Thymus (tissue), 14 donors: ENCODE measurements at places on chromosomes 4 and X.

DNA sequence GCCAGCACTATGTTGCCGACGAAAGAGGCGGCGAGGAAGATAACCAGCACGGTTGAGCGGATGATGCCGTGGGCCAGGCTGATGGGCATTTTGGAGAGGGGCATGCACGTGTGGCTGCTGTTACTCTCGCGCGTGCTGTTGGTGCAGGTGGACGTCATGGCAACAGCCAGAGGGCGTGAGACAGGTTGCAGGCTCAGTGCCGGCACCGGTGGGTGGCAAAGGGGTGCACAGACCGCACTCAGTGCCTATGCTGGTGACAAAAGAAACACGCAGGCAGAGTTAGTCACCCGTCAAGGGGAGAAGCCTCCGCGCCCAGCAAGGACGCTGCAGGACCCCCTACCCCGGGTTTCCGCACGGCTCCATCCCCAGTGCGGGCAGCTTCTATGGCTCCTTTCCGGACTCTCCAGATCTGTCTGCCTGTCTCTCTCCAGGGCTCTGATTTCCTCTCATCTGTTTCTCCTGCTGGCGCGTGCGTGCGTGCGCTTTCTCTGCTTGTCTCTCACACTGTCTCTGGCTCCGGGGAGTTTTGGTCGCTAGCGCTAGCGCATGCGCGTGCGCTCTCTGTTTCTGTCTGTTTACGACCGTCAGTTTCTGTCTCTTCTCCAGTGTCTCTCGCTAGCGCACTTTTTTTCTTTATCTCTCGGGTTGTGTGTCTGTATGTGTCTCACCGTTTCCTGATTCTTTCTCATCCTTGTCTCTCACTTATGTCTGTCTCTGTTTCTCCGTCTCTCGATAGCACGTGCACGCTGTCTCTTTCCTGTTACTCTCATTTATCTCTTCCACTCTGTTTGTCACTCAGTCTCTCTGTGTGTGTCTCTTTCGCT, 2.1 kb downstream of the GPR101 start:
- DNase-seq: peak; percentile 27

GRCh38 chr4:41452484-41453225, 85.3 kb upstream of the LIMCH1 start:
- no peak for DNase-seq

- DNase-seq: no peak
These were observed 319.6 kb upstream of the HS3ST1 start for GRCh38 chr4:11748164-11748872.

- no peak for DNase-seq
These were observed 37.0 kb downstream of the NOP14 start for GRCh38 chr4:2925931-2926860.

GRCh38 chr4:121685257-121685656, 11.5 kb downstream of the ANXA5 start:
- no peak for DNase-seq

DNA sequence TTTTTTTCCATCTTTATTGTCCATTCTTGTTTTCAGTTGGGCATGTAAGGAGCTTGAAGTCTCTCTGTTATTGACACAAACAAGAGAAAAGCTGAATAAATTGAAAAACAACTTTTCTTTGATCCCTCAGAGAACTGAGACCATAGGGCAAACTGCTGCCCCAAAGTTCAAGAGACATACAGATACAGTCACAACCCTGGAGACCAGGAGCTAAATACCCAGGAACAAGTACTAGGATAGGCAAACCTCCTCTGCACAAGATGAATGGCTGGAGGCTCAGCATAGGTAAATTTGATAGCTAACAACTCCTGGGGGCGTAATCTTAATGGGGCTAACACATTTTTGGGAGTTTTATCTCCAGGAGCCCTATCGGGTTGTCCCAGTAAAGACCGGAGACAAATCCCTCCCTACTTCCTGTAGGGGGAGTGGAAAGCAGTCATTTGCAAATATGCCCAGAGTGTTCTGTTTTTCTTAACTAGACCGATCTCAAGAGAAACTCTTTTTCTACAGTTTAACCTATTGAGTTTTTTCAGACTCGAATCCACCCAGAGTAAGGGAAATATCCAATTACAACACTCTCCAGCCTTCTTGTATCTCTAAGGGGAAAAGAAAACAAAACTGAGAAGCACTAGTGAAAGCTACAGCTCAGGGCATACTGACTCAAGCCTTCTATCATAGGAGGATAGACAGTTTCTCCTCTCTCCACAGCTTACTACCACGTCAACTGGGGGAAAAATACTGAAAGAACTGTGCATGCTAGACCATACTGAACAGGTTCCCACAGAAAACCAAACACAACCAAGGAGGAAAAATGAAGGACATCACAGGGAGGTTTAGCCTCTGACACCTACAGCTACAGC, 23.1 kb downstream of the MAGEA8 start:
- no peak for DNase-seq

- DNase-seq: no peak
These were observed 145.1 kb downstream of the CBR4 start for GRCh38 chr4:168864821-168865541.

- no peak for DNase-seq
These were observed 181.5 kb downstream of the GC start for GRCh38 chr4:71602289-71602900.

GRCh38 chrX:153773218-153773611, 7.6 kb upstream of the SRPK3 start:
- no peak for DNase-seq

DNA sequence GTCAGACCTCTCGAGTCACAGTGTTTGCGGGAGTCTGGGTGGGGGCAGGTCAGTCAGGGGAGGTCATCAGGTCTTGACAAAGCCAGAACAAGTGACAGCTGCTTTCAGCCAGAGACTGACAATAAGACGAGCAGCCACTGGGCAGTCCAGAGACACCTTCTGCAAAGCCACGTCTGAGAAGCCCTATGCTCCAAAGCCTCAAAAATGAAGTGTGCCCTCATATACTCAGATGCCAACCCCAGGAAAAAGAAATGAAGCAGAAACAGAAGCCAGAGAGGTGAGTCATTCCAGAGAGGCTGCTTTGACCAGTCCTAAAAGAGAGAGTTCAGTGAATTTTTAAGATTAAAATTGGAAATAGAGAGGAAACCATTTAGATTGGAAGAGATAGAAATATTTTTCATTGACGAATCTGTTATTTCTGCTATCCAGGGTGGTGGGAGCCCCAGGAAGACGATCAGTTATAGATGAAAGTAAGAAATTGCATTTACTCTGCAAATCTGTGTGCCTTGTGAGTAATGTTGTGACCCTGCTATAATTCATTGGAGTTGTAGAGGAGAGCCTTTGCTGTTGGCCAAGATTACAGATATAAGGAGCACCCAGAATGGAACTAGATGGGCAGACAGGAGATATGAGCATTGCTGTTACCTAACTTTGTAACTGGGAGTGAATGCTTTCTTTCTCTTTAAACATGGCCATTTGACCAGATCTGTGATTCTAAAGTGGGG, 77.9 kb downstream of the LRRC66 start:
- DNase-seq: no peak

- no peak for DNase-seq
These were observed 64.0 kb upstream of the GK2 start for GRCh38 chr4:79472036-79472435.

- DNase-seq: no peak
These were observed 601 bp downstream of the SLC25A43 start for GRCh38 chrX:119399772-119400101.

DNA sequence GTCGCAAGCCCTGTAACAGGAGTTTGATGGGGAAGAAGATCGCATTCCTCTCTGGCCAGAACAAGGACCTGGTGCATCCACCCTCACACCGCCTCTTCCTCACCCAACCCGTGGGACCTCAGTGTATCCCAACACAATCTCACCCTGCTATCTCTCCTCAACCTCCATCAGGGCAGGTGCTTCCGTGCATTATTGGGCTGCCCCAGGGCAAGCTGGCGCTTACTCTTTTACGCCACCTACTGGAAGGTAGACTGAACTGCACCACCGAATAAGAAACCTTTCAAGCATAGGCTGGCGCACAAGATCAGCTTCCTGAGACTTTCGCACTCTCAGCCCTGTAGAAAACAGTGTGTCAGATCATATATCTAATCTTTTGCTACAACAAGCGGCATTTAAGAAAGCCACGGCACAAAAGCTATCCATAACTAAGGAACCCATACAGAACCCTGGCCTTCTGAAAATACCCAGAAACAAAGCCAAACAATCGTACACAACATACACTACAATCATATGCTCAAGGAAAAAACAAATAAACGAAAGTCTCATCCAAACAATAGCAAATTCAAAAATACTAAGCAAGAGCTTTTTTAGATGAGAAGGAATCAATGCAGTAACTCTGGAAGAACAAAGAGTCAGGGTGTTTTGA, 209.3 kb downstream of the UGT8 start:
- DNase-seq: peak; percentile 5

- DNase-seq: no peak
These were observed 61.1 kb upstream of the KLHL13 start for GRCh38 chrX:118177708-118178107.

GRCh38 chrX:153934762-153935325, at the start of gene NAA10:
Gene NAA10, minus strand, starts transcription at chrX:153935037. Its CDS starts 133 bp downstream, at chrX:153934904.
- no peak for DNase-seq

GRCh38 chrX:51395810-51396728, 63.4 kb downstream of the NUDT10 start:
- DNase-seq: peak; percentile 69

- DNase-seq: peak; percentile 47
These were observed 28.8 kb downstream of the PPP2R3B start for GRCh38 chrX:357693-358471.

DNA sequence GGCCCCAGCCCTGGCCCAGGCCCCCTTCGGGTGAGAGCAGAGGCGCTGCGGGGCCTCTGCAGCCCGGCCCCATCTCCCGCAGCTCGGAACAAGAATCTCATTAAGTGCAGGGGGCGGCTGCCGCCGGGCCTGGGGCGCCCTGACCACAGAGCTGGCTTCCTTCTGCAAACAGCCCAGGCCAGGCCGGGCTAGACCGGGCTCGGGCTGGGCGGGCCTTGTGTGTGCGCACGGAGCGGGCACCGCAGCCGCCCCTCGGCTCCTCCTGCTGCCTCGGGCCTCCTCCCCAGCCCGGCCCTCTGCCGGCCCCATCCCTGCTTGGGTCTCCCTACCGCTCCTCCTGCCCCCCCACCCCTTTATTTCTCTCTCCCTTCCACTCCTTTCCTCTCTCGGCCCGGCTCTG, 83.3 kb downstream of the EFNB1 start:
- DNase-seq: no peak

- DNase-seq: no peak
These were observed 694 bp downstream of the TBL1X start for GRCh38 chrX:9465380-9466123.

- DNase-seq: no peak
These were observed 7.4 kb upstream of the RPS6KA3 start for GRCh38 chrX:20274121-20274520.

- DNase-seq: no peak
These were observed 63.3 kb upstream of the ARX start for GRCh38 chrX:25079020-25079419.

GRCh38 chr4:89413518-89413917, 105.9 kb upstream of the GPRIN3 start:
- no peak for DNase-seq

DNA sequence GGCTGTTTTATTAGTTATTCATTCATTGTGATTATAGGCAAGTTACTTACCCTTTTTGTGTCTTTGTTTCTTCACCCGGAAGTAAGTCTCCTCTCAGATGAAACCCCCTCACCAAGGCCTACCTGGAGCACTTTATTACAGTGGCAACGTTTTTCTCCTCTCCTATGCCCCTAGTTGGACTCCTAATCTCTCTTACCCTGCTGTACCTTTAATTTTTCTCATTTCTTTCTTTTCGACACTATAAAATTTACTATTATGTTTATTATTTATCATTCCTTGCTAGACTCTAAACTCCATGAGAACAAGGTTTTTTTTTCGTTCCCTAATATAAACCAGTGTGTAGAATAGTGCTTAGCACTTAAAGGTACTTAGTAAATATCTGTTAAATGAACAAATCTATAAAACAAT, 17.5 kb downstream of the STAP1 start:
- no peak for DNase-seq

GRCh38 chr4:15444879-15445547, 17.2 kb downstream of the C1QTNF7 start:
- peak; percentile 14 for DNase-seq
